IPS-NIHi11 (cell line): ENCODE measurements at places on chromosomes 1 and 21.

GRCh38 chr21:43727519-43728153 is 8.7 kb downstream of the PDXK start:
- no peak for DNase-seq

DNA sequence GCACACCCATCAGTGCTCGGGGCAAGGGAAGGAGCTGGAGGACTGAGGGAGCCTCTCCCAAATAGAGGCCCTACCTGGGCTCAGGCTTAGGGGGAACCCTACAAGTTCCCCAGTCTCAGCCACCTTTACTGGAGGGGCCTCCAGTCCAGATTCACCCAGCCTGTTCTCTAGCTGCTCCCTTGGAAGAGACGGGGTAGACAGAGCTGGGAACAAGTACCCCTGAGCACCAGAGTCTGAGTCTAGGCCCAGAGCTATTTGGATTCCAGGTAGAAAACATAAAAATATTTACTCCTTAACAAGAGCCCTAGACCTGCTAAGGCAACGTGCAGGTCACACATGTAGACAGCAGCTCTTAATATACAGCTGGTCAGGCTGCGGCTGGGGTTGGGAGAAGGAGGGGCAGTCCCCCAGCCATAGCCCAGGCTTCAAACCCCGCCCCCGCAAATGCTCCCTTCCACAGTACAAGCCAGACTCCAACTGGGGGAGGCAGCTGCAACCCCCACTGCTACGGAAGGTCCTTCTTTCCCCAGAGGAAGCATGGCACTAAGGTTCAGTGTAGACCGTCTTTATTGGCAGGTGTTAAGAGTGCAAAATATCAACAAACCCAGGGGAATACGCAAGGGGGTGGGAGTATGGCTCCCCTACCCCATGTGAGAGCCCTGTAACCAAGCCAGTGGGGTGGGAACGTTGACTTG is 8.0 kb downstream of the TENT5B start:
- no peak for DNase-seq

- DNase-seq = no peak
Observed at GRCh38 chr21:44847261-44848056, 26.0 kb downstream of the PTTG1IP start.

DNA sequence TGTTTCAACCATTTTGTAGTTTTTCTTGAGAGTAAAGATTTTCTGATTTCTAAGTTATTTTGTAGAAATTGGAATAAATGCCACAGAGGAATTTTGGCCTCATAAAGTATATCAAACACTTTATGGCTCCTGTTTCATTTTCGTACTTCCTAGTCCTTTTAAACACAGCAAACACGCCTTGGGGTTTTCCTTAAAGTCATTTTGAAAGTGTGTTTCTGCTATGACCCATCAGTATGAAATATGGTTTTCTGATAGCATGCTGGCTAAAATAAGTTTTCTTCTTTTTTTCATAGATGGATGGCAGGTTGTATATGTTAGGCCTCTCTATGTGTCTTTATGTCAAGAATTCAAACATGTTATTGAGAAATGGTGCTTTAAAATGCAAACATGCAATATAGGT is 940.1 kb upstream of the TMPRSS15 start:
- no peak for DNase-seq

GRCh38 chr1:164630626-164631396 is 71.8 kb downstream of the PBX1 start:
- DNase-seq = no peak

- DNase-seq = no peak
Observed at GRCh38 chr1:18632783-18633421, 2.3 kb downstream of the PAX7 start.

- DNase-seq = peak; percentile 45
Observed at GRCh38 chr1:231421546-231421970, 529 bp downstream of the EGLN1 start.

- no peak for DNase-seq
Observed at GRCh38 chr1:165884009-165884689, 56.7 kb downstream of the UCK2 start.

- peak; percentile 77 for DNase-seq
Observed at GRCh38 chr1:21586846-21587601, 77.8 kb downstream of the ALPL start.

- DNase-seq = no peak
Observed at GRCh38 chr21:34935452-34935851, 113.7 kb downstream of the RUNX1 start.

DNA sequence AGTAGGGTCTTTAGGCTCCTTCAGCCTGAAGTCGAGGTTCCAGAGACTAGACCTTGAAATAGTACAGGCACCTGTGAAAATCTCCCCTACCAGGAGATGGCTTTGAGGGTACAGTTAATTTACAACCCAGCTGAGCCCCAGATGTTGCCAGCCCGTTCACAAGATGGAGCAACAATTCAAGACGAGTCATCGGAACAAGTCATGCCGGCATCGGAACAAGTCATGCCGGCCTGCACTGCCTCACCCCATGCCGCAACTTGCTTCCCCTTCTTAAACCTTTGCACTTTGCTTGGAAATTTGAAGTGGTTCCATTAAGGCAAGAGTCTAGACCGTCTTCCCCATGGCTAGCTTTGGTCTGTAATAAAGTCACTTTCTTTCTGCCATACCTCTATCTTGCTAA is 16.0 kb downstream of the HHAT start:
- no peak for DNase-seq

- DNase-seq = no peak
Observed at GRCh38 chr1:111846842-111847241, 91.1 kb downstream of the DDX20 start.

DNA sequence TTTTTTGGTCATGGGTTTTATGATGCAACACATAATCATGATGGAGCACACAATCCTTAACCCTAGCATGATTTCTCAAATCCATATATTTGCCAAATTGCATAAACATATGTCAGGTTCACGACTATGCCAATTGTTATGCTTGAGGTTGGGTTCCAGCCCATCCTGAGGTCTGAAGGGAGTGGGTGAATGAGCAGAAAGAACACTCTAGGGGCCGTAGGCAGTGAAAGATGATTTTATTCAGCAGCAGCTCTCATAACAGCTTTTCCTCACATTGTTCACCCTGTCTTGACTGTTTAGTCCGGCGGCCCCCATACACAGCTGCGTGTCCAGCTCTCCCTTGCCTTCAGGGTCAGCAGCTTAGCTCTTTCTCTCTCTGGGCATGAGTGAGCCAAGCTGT is 627.7 kb downstream of the PLA2G4A start:
- no peak for DNase-seq

- peak; percentile 42 for DNase-seq
Observed at GRCh38 chr1:41380979-41381691, 19.9 kb downstream of the FOXO6 start.

- no peak for DNase-seq
Observed at GRCh38 chr21:18424276-18424675, 20.7 kb upstream of the TMPRSS15 start.

- DNase-seq = no peak
Observed at GRCh38 chr1:153403421-153404085, 12.7 kb upstream of the S100A8 start.

DNA sequence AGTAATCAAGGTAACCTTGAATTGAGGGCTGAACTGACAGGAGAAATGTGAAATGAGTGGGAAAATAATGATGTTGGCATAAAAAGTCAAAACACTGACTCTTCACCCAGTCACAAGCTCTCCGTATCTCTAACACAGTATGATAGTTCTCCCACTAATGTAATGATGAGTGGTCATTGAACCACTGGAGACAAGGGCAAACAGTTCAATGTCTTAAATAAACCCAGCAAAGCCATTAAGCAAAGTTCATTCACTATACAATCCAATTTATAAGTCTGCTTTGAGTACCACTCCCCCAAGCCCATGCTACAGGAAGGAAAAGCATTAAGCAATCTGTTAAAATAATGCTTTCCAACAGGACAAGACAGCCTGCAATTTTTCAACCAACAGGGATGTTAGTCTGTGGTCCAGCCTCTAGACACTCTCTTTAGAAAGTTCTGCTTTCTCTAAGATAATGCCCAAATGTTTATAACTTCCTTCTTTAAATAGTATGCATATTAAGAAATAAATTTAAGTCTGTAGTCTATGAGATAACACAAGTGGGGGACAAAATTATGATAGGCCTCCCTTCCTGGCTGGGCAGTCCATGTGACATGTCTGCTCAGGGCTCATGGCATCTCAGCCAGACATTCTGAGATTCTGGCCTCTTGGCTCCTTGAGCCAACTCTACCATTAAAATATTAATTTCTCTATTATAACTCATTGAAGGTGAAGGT is 25.5 kb upstream of the DDAH1 start:
- DNase-seq = no peak

DNA sequence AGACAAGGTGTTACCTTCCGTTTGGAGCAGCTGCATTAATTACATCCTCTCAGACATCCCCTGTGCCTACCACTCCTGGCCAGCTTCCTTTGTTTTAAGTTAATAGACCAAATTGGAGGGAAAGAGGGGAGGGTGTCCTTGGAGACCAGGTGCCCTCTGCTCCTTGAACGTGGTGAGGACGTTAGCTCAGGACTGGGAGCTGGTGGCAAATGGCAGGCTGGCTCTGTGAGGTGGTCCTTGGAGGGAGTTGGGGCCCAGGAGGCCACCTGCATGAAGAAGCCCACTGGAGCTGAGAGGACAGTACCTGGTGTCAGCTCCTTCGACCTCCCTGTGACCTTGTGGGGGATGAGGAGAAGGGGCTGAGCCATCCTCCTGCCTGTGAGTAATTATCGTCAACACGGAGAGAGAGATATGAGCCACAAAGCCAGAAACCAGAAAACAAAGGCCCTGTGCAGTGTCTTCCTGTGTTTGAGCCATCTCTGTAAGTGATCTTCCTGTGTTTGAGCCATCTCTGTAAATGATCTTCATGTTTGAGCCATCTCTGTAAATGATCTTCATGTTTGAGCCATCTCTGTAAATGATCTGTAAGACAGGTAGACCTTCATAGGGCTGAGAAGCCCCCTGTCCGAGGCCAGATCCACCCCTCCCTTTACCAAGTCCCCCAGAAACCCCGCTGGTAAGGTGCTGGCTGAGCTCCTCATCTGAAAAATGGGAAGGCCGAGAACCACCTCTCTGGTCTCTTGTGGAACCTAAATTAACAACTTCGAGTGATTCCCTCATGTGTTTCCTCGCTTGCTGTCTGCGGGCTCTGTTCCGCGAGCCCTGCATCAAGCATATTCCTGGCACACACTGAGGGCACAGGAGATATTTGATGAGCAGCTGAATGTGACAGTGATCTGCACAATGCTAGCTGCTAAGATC is 126.0 kb downstream of the CAMTA1 start:
- no peak for DNase-seq

GRCh38 chr1:32771561-32772280 is 45.4 kb downstream of the YARS1 start:
- DNase-seq = no peak

GRCh38 chr1:212179394-212180076 is 105.7 kb upstream of the PPP2R5A start:
- no peak for DNase-seq

DNA sequence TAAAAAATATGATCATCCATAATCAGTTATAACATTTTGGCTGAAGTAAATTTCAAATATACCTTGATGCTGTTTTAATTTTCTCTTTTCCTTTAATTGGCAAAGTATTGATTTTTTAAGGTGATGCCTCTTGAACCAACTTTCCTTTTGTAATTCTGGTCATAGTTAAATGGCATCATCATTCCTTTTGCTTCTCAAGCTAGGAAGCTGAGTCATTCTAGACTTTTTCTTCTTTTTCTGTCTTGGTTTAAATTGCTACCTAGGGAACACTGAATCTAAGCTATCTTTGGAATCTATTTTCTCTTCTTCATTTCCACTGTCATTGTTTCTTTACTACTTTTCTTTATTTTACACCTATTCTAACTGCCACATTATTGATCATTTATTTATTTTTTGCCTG is 162.7 kb downstream of the HMCN1 start:
- DNase-seq = no peak

- no peak for DNase-seq
Observed at GRCh38 chr1:36805979-36806640, 228.2 kb downstream of the GRIK3 start.

GRCh38 chr1:186760446-186760845 is 68.3 kb upstream of the PLA2G4A start:
- DNase-seq = no peak

- no peak for DNase-seq
Observed at GRCh38 chr1:174789399-174789798, 210.3 kb upstream of the CACYBP start.

DNA sequence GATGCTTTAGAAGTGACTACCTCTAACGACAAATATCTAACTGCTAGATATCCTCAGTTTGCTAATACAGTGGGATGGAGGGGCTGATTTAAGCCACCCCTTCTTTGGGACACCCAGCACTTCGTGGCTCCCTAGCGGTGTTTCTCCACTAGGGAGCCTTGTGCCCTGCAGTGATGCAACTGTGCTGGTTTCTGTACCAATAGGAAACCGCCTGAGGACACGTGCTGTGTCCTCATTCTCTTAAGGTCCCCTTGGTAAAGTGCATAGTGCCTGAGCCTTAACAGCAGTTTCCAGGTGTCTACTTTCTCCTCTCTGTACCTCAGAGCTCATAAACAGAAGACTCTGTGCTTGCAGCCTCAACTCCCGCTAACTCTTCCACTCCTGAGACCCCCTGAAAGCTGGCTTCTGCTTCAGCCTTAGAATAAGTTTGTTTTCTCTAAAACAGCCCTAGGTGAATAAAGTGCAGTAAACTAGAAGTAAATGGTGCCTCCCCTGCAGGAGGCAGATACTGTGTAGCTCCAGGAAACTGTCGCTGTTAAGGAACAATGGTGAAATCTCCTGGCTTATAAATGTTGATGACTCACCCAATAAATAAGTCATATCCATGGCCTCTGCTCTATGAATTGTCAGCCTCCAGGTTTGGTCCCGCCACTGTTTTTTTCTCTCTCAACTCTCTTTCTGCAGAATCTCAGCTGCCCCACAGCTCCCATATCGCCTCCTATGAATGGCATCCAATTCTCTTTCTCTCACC is 130.4 kb downstream of the AK5 start:
- no peak for DNase-seq

- no peak for DNase-seq
Observed at GRCh38 chr21:27101523-27101922, 134.6 kb upstream of the ADAMTS5 start.

- peak; percentile 33 for DNase-seq
Observed at GRCh38 chr1:222749927-222750326, 12.9 kb downstream of the FAM177B start.

- no peak for DNase-seq
Observed at GRCh38 chr1:9263984-9264872, 28.5 kb upstream of the SPSB1 start.

DNA sequence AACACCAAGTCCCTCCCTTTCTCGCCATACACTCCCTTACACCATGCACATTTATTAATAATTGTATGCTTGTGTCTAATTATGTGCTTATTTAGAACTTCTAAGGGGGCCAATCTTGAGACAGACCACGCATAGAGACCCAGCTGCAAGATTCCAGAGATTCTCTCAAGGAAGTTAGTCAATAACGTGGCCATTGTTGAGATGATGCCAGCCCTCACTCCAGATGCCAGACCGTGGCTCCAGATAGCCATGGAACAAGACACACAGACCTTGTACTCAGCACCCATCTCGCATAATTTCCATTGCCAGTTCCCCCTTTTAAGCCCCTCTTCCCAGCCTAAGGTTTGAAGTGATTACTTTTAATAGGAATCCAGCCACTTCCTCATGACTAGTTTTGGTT is 62.4 kb downstream of the DIRAS3 start:
- no peak for DNase-seq
